ENCODE measurements at places on chromosomes 11 and 22.

GRCh38 chr22:48078825-48079224 lies 1316.4 kb downstream of the TBC1D22A start:
- H3K36me3 ChIP-seq, result no peaks in the 10 kb centered on the region
- DNase-seq, result no peak
- H3K4me1 ChIP-seq, result no peaks in the 10 kb centered on the region

DNA sequence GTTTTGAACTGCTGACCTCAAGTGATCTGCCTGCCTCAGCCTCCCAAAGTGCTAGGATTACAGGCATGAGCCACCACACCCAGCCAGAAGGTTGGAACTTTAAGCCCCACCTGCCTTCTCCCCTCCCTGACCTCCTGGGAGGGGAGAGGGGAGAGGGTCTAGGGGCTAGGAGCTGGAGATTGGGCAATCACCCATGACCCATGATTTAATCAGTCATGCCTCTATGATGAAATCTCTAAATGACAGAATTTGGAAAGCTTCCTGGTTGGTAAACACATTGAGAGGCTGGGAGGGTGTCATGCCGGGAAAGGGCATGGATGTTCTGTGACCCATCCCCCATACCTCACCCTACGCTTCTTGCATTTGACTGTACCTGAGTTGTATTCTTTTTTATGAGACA lies 17.1 kb upstream of the TFIP11 start:
- H3K36me3 ChIP-seq, result peaks cover 39% of the 10 kb centered on the region
- no peak overlapping the region for H3K4me3 ChIP-seq
- no peaks in the 10 kb centered on the region for H3K27me3 ChIP-seq

DNA sequence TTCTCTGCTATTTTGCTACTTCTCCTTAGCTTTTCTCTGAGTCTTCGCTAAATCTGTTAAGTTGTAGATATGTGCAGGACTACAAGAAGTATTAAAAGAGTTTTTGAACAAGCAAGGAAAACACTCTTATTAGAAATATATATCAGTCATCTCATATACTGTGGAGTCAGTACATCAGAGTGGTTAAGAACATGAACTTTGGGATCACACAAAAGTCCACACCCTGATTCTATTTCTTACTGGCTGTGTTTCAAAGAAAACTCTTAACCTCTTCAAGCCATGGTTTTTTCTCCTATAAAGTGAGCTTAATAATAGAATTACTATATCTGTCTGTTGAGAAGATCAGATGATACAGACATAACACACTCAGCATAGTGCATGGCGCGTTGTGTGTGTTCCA lies 29.5 kb downstream of the MMP13 start:
- H3K4me1 ChIP-seq, result peaks cover 7% of the 10 kb centered on the region
- H3K27ac ChIP-seq, result no peak overlapping the region
- no peak overlapping the region for H3K4me3 ChIP-seq
- no peaks in the 10 kb centered on the region for H3K27me3 ChIP-seq
- DNase-seq, result no peak

DNA sequence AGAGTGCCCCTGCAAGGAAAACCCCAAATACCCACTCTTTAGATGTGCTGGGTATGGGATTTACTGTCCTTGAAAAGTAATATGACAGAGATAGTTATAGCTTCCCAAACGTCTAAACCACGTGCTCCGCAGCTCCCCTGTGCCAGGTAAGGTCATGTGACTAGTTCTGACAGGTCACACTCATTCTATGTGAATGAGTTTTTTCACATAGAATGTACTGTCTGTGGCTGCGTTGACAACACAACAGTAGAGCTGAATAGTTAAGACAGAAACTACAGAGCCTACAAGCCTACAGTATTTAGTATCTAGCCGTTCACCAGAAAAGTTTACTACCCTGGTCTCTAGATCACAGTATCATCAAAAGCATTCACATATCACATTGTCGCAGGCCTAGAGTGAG lies 236.2 kb downstream of the ETS1 start:
- no peak for DNase-seq
- H3K36me3 ChIP-seq, result no peaks in the 10 kb centered on the region
- no peak overlapping the region for H3K27ac ChIP-seq
- H3K4me1 ChIP-seq, result no peaks in the 10 kb centered on the region

All from mesenchymal stem cell (in vitro differentiated cells and primary cell).